ENCODE measurements at places on chromosomes 7 and 10. TPM values are rescaled to one million over a fixed set of nuclear protein-coding genes. Genes with fewer than 3 reads are reported as not detected.

SEMA4G gene
- total RNA-seq, result 6.4 TPM

FEZF1 gene
- total RNA-seq, result not detected

CLEC5A gene
- 0.49 TPM for total RNA-seq

PDZD8 gene
- 27.0 TPM for total RNA-seq

FBXO24 gene
- 0.98 TPM for total RNA-seq

ADAM12 gene
- 3.7 TPM for total RNA-seq

PNLIPRP1 gene
- not detected for total RNA-seq

HGF gene
- 15.0 TPM for total RNA-seq

ADAMTS14 gene
- not detected for total RNA-seq

DNA sequence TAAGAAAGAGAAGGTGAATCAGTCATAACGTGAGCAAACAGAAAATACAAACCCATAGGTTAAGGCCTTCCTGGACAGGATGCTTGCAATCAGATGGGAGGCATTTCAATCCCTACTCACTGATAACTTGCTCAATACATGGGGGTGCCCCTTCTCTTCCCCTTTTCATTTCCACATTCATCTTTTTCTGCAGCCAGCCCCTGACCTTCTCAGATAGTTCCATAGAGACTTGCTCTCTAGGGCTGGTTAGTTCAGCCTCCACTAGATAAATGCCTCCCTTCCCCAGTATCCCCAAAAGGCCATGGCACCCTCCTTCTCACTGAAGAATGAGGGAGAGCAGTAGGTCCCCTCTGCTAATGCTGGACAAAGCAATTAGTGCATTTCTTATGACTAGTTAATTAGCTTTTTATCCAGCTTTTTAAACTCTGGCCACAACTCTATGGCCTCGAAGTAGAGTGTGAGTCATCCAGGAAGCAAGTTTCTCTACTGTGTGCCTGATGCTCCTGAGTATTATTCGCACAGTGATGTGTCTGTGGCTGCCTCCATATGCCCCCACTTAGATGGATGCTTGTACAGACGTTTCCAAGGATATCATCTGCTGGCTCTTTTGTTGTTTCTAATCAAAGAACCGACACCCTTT is 12.7 kb downstream of the CHN2 start:
- DNase-seq, result no peak

DNA sequence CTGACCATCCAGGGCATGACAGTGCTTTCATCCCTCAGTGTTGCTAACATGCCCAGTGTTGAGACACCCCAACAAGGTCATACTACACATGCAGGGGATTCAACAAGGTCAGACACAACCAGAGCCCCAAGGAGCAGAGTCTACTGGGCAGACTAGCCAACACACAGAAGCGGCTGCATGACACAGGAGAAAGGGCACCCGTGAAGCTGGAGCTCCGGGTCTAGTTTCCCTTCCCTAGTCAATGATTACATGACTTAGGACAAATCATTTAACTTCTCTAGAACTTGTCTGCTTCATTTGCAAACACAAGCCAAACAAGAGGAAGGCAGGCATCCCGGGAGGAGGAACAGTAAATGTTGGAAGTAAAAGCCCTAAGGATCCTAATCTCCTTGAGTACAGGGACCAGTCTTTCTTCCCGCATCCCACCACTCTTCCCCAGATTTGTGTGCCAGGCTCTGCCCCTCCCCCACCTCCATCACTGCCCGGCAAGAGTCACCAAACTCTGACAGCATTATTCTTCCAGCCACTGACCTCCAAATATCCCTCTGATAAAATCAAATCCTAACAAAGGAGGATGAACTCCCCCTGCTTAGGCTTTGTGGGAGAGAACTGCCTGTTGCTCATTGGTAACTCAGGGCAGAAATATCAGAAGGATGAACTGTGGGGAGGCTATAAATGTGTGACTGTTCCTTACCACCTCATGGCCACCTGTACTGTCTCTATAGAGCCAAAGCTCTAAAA is 104.3 kb downstream of the KCNMA1 start:
- no peak for DNase-seq

DNA sequence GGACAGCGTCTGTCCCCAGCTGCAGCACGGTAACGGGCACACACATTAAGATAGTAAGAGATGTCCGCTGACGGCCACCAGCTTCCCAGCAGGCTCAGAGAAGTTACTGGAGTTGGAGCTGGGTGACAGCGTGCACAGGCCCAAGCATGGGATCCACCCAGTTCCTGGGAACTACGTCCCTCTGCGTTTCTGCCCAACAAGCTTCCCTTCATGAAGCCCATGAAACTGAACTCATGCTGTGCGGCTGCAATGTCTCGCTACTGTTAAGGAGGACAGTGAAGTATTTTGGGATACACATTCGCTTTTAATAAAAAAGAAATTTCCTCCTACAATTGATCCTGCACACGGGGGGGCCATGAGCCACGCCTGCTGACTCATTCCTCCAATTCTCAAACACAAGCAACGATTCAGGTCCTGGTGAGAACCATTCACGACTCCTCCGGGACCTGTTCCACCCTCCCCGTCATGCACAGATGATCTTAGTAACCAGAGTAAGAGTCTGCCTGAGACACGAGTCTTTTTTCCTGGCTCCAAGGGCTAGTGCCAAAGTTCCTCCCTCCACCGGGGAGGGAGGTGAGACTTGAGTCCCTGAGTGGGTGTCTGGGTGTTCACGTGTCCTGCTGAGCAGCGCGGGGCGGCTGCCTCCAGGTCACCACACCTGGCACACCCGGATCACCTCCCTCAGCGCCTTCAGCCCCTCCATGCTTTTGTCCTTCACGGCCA is 2.6 kb downstream of the PSMG3 start:
- DNase-seq, result no peak

- no peak for DNase-seq
Measured at GRCh38 chr10:126437635-126438406, 49.5 kb upstream of the ADAM12 start.

- DNase-seq, result no peak
Measured at GRCh38 chr10:13351340-13351915, 3.3 kb upstream of the SEPHS1 start.

GRCh38 chr7:43864126-43864525 is 5.2 kb downstream of the MRPS24 start:
- no peak for DNase-seq

GRCh38 chr7:121505540-121506182 is 109.6 kb upstream of the FAM3C start:
- no peak for DNase-seq

DNA sequence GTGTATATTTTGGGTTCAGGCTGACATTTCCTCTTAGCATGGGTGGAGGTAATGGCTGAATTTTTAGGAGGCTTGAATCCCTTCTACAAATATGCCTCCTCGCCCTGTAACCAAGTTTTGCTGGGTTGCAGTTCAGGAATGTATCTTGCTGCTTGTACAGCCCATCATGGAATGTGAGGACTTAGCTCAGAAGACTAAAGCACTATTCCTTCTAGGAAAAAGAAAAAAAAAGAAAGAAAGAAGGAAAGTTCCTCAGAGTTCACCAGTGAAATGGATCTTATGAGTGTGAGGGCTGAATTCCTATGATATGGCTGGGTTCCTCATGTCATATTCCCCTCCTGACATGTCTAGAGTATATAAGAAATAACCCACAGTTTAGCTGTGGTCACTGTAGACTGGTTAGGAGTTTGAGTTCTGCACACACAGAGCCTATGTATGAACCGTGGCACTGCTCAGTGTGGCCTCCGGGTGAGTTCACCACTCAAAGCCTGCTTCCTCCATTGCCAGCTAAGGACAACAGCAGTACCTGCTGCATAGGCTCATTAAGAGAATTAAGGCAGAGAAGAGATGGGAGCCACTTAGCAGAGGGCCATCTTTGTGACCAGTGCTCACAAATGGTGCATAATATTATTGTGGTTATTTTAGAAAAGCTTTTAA is 114.0 kb downstream of the TACC2 start:
- no peak for DNase-seq

DNA sequence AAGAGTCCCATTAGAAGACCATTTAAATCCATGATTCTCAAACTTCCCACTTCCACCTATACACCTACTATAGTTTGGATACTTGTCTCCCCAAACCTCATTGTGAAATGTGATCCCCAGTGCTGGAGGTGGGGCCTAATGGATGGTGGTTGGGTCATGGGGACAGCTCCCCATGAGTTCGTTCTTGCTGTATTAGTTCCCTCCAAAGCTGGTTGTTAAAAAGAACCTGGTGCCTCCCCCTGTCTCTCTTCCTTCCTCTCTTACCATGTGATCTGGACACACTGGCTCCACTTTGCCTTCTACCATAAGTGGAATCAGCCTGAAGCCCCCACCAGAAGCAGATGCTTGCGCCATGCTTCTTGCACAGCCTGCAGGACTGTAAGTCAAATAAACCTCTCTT is 53.9 kb downstream of the WIPF3 start:
- DNase-seq, result no peak

DNA sequence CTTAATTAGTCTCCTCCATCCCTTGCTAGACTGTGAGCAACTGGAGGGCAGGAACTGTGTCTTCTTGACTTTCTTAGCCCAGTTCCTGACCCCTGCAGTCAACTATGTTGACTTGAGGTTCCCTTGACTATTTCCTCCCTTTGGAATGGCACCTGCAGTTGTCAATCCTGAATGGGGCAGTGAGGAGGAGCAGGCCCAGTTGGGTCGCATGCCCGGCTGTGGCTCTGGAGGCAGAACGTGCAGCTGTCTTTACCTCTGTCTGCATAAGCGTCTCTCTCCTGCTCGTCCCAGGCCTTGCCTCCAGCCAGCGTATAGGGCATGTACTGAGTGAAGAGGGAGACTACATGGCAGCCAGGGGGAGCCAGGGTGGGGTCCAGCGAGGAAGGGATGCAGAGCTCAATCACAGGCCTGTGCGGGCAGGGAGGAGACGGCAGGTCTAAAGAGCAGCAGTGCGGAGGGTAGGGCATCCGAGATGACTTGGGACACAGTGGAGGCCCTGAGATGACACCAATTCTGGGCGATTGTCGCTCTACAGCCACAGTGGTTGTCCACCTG is 26.8 kb downstream of the PYROXD2 start:
- DNase-seq, result no peak

- DNase-seq, result no peak
Measured at GRCh38 chr10:49758249-49758930, 3.7 kb downstream of the OGDHL start.

- DNase-seq, result no peak
Measured at GRCh38 chr7:137960020-137960419, 41.9 kb downstream of the CREB3L2 start.

GRCh38 chr10:23351926-23352519 is 7.4 kb upstream of the C10orf67 start:
- DNase-seq, result no peak

DNA sequence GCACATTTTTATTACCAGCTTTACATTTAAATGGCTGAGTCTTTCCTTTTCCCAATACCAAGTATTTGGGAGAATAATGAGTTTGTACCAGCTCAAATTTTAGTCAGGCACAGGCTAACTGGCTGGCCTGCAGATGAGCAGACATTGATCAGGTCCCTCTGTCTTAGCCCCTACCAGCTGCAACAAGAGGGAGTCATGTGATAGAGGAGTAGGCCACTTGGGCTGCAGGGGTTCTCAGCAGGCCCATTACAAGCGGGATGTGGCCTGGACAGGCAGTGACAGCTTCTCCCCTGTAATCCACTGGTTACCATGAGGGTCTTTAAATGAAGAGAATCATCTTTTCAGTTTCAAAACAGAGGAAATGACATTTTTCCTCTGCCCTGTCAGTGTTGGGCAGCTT is 283.6 kb downstream of the SUGCT start:
- DNase-seq, result no peak

DNA sequence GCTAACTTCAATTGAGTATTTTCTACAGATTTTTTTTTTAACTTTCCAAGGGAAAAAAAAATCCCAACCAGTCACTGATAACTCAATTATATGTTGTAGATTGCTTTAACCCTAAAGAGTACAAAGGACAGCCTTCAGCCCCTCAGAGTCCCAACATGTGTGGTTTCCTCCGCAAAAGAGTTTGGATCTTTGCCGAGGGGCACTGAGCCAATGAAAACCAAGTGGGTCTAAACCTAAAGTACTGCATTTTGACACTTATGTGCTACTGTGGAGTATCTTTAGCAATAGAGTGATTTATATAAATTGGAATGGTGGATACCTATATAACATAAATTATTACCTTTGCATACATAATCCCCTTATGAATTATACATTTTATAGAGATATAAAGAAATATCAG is 91.5 kb downstream of the SEMA3D start:
- DNase-seq, result no peak

DNA sequence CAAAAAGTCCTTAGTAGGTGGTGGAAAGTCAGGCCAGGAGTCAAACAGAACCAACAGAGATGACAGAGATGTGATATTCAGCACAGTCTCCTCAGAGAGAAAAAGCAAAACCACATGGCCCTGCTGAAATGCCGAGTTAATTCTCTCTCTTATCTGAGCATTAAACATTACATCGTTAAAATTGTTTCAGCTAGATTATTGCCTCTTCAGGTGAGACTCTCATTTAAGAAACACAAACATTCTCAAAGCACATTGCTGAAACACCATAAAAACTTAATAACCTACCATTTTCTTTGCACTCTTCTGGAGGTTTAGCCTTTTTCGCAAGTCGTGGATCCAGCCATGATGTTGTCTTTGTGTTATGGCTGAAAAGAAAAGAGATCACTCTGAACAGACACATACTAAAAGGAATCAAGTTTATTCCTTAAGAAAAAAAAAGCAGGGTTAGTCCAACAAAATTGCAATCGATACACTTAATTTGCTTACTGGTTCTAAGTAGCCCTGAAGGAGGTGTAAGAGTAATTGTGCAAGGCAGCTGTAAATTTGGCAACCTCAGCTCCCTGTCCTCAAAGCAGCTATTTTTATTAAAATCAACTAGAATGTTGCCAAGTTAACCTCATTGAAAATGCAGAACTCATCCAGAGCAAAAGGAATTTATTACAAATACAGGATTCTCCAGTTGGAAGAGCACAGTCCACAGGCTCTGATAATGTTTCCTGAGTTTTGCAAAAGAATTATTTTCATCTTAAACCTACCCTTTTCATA is 691.1 kb downstream of the PHTF2 start:
- DNase-seq, result no peak

DNA sequence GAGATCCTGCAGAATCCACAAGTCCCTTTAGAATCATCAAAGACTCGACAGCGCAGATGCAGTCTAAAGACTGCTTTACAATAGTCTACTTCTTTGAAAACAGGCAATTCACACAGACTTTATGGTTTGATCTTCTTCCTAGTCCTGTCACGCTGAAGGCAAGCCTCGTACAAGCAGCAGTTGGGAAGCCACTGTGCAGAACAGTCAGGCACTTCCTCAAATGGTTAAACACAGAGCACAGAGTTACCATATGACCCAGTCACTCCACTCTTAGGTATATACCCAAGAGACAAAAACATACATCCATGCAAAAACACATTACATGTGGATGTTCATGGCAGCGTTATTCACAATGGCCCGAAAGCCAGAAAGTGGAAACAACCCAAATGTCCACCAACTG is 41.4 kb downstream of the LRRC20 start:
- DNase-seq, result no peak

- no peak for DNase-seq
Measured at GRCh38 chr10:89355394-89355931, 22.4 kb upstream of the IFIT1B start.

- DNase-seq, result no peak
Measured at GRCh38 chr10:117417196-117417595, 42.0 kb upstream of the PDZD8 start.

DNA sequence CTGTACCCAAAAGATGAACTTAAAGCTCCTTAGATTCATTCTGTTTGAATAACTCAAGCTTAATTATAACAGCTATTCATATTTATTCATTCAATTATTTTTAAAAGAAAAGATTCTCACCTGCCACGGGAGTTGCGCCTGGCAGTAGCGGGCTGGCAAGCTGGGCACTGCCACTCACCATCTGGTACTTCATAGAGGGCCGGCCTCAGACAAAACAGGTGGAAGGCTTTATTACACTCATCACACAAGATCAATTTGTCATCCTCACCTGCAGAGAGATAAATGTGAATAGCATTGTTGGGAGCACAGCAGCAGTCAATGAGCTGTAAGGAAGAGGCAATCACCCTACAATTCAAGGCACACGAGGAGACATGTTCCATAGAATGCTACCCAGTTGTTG is 15.8 kb downstream of the FZD9 start:
- no peak for DNase-seq
